ENCODE measurements at places on chromosomes 16 and 17. TPM values are rescaled to one million over a fixed set of nuclear protein-coding genes. Genes with fewer than 3 reads are reported as not detected.
A peak's percentile ranks its signal among the peaks of the same experiment; 100 is the strongest.

GRCh38 chr17:38557396-38557795 lies 48.4 kb downstream of the SRCIN1 start:
- no peak for DNase-seq

- peak; percentile 38 for DNase-seq
Measured at GRCh38 chr16:83849421-83849820, 41.6 kb downstream of the HSBP1 start.

Gene HEXD
- 37.4 TPM for total RNA-seq

DNA sequence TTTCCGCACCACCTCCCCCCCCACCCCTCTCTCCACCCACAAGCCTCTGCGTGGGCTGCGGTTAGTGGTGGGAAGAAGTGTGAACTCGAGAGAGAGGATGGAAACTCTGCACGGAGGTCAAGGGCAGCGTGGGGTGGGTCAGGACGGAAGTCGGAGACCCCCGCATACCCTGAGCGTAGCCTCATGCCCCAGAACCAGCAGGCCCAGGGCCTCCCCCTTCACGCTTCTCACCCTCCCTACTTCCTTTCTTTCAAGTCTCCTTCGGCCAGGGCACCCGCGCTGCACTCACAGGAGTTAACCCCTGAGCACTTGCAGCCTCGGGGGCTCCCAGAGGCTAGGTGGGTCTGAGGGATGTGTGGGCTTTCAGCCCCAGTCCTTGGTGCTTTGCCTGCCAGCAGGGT lies 9.2 kb downstream of the TBKBP1 start:
- no peak for DNase-seq

DNA sequence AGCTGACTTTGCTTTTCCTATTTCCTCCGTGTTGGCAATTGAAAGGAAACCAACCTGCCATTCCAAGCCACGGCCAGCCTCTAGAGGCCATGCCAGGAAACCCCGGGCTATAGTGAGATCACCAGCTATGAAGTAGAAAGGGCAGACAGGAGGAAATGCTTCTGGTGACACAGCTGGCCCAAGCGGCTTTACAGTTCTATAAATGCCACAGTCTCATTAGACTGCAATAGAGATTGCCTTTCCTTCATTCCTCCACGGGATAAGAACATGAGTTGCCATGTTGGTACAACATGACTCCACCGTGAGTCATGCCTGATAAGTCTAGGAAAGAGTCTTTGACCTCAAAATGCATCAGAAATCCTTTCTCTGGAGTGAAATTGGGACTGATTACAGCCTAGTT lies 384.9 kb downstream of the GRIN2A start:
- no peak for DNase-seq

DNA sequence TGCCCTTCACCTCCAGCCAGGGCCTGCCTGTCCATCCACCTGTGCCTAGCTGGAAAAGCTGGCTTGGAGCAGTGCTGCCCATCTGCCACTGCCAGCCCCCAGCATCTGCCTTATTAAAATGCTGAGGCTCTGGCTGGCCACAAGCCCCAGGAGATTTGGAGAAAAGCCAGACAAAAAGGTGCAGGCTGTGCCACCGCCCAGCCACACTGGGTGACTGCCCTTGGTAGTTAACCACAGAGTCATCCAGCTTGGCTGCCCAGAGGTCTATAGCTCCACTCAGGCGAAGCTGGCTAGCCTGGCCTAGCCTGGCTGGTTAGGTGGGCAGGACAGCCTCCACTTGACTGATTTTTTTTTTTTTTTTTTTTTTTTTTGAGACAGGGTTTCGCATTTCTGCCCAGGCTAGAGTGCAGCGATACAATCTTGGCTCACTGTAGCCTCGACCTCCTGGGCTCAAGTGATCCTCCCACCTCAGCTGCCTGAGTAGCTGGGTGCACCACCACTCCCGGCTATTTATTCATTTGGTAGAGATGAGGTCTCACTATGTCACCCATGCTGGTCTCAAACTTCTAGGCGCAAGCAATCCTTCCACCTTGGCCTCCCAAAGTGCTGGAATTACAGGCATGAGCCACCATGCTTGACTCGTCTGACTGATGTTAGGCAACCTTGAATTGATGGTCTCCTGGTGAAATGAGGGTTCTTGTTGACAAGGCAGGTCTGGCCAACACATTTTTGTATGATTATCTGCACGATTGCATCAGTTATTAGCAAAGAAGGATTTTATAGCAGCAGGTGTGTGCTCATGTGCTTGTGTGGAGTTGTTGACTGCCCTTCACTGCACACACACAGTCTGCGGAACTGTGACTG lies 103.8 kb downstream of the RAB11FIP4 start:
- no peak for DNase-seq

GRCh38 chr17:68290268-68290954 lies 516 bp downstream of the SLC16A6 start:
- peak; percentile 84 for DNase-seq

GRCh38 chr17:12088035-12088434 lies 67.4 kb downstream of the MAP2K4 start:
- DNase-seq = no peak

Gene PDIA2
- 9.7 TPM for total RNA-seq

GRCh38 chr17:32486701-32487472 lies at the start of gene CDK5R1:
CDK5R1 (plus strand) TSS chr17:32486993; CDS start chr17:32487621, 628 bp downstream.
- peak; percentile 94 for DNase-seq

DNA sequence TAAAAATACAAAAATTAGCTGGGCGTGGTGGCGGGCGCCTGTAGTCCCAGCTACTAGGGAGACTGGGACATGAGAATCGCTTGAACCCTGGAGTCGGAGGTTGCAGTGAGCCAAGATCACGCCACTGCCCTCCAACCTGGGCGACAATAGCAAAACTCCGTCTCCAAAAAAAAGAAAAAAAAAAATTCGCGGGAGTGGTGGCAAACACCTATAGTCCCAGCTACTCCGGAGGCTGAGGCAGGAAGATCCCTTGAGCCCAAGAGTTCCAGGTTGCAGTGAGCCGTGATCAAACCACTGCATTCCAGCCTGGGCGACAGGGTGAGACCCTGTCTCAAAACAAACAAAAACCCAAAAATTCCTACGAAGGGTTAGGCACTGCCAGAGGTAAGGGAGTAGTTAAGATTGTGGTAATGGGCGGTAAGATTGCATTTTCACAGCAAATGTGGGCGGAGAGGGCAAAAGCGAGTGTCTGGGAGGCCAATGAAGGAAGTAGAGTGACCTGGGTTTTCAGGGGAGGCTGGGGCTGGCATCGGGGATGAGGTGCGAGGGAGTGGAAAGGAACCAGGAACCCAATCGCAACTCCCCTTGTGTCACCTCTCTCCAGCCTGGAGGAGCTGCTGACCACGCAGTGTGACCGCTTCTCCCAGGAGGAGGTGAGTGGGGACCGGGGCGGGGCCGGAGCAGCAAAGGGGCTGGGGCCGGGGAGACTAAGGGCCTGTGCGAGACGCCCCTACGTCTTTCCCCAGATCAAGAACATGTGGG lies 2.6 kb downstream of the MYL11 start:
- DNase-seq = peak; percentile 37

DNA sequence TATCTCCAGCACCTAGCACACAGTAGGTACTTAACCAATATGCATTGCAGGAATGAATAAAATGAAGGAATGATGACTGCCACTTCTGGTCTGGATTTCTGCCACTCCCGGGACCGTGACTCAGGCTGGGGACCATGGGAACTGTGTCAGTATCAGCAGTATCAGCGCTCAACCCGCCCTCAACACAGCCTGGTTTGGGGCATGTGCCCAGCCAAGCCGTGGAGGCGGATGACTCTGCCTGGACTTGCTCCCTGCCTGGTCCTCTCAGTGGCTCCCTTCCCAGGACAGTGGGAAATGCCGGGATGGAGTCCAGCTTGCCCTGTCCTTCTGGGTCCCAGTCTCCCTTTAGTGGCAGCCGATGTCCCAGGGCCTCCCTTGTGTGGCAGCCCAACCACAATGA lies 55.1 kb downstream of the SRCIN1 start:
- DNase-seq = no peak

- DNase-seq = no peak
Measured at GRCh38 chr17:70797166-70797565, 627.8 kb downstream of the KCNJ2 start.

DNA sequence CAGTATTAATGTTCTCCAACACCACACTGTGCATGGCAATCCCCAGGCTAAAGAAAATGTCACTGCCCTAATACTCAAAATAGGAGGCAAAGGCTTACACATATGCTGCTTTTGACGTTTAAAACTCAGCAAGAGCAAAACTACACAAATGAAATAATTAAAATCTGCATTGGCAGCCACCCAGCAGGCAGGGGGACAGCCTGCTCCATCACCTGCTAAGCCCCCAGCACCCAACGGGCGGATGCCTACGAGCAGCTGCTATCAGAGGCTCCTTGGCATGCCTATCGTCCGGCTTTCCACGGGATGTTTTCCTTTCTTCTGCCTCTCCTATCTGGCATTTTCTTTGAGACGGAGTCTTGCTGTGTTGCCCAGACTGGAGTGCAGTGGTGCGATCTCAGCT lies 337.5 kb downstream of the SOX9 start:
- DNase-seq = no peak

Gene HOXB4
- not detected for total RNA-seq

Gene CLEC18A
- 0.33 TPM for total RNA-seq

- peak; percentile 94 for DNase-seq
Measured at GRCh38 chr17:38636054-38636453, 30.3 kb upstream of the SRCIN1 start.

DNA sequence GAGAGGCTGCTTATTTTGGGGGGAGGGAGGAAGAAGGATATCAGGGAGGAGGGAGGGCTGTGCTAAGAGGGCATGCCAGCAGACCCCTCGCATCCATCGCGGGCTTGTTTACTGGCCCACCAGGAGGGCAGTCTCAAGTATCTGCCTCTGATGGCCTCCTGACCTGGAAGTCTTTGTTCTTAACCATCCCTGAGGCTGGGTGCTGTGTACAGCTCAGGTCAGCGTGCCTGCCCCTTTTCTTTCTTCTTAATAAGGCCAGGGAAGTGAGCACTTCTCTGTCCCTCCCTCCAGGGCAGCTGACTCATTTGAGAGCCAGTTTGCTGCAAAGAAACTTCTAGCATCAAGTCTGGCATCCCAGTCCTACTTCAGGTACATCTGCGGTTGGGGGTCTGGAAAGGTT lies 157.0 kb downstream of the CCDC182 start:
- DNase-seq = peak; percentile 82

All from endodermal cell (in vitro differentiated cells).